T follicular helper cell (primary cell): ENCODE measurements at places on chromosomes 7 and 10.

DNA sequence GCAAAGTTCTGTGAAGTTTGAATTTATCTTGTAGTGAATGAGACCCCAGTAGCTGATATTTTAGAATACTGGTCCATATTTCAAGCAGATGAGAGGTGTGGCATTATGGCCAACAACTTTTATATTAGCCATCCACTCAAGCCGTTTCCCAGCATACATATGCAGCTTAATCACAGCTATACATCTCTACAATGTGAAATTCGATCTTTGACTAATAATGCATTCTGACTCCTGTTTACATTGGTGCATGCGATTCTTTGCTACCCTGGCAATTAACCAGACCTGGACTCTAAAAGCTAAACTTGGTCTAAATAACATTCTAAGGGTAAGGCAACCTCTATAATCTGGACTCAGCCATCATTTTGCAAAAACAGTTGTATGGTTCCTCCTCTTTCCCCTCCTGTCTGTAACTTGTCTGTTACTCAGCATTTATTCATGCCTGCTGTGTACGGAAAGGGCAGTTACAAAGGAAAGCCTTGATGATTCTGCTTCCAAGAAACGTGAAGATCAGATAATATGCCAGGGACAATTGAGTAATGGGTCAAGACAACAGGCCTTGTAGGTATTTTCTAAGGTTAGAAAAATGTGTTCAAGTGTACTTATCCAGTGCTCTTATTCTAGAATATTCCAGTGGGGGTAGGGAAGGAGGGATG lies 50.6 kb downstream of the PNLIPRP2 start:
- no peak for DNase-seq

DNA sequence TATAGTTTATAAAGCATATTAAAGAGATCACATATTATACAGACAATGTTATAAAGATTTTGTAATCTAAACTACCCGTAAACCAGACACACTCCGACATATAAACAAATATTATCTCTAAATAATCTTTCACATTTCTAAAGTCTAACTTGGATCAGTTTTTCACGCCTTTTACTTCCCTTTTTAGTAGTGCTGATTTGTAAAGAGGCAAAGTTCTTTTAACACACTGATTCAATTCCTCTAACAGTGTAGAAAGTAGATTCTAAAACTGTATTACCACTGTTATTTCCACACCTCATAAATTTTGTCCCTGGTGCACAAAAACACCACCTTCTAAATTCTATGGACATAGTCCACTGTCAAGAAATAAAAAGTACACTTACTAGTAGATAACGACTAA lies 230.9 kb downstream of the DOCK4 start:
- no peak for DNase-seq

- DNase-seq: no peak
These were observed 228.9 kb upstream of the ETV1 start for GRCh38 chr7:14218338-14218737.

- no peak for DNase-seq
These were observed 256.9 kb upstream of the CDC14C start for GRCh38 chr7:48667407-48667806.

- DNase-seq: no peak
These were observed 16.5 kb upstream of the TPST1 start for GRCh38 chr7:66188645-66189044.

GRCh38 chr7:70696201-70696754 lies 435.7 kb upstream of the GALNT17 start:
- no peak for DNase-seq

DNA sequence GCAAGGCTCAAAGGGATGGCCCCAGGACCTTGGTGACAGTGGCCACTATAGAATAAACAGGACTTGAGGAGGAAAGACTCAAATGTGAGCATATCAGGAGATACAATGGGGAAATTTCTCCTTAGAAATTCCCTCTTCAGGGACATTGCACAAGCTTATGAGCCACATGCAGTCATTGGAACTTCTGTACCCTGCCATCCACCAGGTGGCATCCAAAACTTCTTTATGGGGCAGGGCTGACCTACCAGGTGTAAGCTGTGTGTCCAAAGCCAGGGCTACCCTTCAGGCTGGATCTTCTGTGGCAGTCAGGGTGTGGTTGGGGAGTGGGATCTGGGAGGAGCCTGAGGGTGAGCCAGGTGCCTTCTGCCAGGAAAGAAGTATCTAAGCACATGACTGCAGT lies 36.6 kb upstream of the LRRC18 start:
- no peak for DNase-seq
